ENCODE measurements at places on chromosomes 2 and 18. TPM values are rescaled to one million over a fixed set of nuclear protein-coding genes. Genes with fewer than 3 reads are reported as not detected.

GRCh38 chr18:79945118-79946042 lies 6.1 kb downstream of the SLC66A2 start:
- no peak for DNase-seq

GRCh38 chr2:27071277-27071989 lies at the start of gene OST4:
OST4 (minus strand) TSS chr2:27071654.
- peak; percentile 93 for DNase-seq

DNA sequence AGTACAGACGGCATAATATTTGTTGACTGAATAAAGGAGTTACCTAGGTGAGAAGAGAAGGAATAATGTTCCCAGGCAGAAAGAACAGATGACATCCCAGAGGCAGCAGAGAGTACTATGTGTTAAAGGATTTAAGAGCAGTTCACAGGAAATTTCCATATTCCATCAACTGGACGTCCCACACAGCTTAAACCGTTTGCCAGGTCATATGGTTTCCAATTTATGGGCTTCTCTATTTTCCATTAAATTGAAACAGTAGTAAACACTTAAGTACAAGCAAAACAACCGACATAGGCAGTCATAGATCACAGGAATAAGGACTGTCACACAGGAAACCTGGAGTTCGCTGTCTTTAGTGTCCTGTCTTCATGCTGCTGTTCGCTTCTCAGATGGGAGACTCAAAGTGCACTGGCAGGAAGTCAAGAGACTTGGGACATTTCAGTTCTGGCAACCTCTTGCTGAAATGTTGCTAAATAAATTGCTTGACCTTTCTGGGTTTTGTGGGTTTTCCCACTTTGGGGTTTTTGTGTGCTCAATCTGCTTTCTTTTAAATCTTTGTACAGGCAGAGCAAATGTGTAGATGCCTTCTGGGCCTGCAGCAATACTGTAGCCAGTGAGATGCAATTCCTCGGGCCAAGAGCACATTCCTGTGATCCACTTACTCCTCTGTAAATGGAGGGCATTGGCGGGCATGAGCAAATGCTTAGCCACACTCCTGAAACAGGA lies 5.8 kb upstream of the PIEZO2 start:
- no peak for DNase-seq

DNA sequence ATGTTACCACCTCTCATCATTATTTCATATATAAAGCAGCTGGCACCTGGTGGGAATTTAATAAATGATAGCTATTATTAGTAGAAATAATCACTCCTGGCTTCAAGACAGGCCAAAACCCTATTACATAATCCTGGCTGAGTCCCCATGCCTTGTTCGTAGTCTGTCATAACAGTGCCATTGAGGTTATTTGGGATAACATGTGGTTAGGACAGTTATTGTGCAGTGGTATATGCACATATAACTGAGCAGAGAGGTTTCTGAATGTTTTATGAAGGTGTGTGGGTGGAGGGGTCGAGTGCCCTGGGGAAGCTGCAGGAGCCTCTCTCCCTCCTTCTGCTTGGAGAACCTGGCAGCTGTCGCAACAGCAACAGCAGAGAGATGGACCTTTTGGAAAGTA lies 162.4 kb upstream of the NABP1 start:
- DNase-seq = no peak

DNA sequence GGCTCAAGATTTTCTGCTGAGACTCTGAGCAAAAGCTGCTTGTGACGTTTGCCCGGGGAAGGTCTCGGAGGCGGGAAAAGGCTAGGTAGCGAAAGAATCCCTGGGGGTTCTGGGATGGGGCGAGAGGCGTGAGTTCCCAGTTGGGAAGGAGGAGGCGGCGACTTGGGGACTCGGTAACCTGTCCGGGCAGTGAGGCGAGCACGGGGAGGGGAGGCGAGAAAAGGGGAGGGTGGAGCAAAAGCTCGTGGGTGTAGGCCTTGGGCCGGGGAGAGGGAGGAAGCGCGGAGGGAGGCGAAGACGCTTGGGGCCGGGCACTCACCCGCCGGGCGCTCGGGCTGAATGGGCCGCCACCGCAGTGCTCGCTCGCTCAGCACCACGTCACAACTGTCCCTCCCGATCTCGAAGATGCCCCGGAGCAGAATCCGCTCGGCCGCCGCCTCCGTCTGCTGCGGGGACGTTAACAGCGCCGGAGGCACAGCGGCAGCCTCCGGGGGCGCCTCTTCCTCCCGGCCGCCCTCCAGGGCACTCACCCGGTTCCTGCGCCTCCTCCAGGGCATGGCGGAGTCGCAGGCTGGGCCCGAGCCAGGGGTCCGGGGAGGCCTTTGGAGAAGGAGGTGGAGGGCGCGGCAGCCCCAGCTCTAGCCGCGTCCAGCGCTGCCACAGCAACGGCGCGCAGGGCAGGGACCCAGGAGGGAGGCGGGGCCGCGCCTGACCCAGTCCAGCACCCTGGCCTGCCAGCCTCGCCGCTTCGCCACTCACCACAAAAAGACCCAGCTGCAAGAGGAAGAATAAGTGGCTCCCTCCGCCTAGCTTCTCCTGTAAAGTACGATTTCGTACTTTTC lies at the start of gene CERKL:
Gene CERKL, minus strand, starts transcription at position 656 of the 842 bp plus-strand sequence. Its CDS starts 99 bp downstream, at position 557.
- no peak for DNase-seq

DNA sequence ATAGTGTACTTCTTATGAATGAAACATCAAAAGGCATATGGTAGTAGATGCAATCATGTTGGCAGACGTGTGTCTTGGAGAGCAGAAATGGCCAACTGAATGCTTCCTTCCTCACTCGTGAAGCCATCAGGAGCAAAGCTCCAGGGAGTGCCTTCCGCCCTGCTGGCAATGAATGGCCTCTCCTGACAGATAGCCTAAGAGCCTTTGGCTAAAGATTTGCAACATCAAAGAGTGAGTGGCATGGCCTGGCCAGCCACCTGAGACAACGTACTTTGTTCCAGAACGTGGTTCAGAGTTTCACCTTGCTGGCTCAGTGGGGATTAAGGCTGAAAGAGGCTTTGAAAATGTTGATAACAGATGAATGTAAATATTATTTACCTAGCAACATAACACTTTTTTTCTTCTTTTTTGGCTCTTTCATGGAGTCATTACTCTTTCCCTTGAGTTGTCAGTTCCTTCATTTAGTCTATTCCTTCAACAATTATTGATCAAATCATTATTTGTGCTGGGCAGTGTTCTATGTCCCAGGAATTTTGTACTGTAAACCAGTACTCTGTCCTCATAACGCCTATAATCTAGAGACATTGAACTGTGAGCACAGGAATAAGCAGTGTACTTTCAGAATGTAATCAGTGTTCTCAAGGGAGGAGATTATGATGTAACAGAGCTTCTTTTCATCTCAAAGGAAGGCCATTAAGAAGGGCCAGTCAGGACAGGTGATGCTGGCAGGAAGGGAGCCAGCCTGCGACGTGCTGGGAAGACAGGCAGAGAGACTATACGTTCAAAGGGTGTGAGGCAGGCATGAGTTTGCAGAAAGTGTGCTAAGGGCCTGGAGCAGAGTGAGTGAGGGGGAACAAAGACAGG lies 59.4 kb upstream of the SH3RF3 start:
- DNase-seq = no peak

DNA sequence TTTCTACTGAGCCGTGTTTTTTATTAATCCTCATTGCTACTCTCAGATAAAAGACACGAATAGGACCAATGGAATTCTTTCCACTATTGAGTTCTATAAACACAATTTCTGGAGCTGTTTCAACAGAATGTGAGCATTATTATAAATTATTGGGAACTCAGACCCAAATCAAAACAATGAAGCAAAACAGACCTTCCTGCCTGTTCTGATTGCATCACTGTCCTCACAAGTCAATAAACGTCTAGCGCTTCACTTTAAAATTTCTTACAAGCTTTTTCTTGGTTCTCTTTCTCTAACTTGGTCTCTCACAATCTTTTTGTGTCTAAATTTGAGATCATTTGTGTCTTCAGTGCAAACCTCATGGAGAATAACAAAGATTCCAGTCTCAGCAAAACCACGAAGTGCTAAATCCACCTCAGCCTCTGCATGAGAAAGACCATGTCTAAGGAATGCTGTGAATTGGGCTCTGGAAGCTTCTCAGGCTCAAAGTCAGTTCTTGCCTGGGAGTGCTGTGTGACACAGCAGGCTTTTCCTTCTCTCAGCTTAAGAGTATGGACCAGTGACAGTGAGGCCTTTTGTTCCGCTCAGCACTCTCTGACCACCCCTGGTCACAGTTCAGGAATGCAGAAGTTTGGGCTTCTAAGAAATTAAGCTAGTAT lies 22.8 kb downstream of the ARHGAP28 start:
- DNase-seq = no peak

- peak; percentile 62 for DNase-seq
Measured at GRCh38 chr2:11571170-11571569, 37.3 kb downstream of the GREB1 start.

- no peak for DNase-seq
Measured at GRCh38 chr2:127637725-127638252, 8.2 kb upstream of the GPR17 start.

- no peak for DNase-seq
Measured at GRCh38 chr18:10120622-10121021, 206.8 kb downstream of the VAPA start.

DNA sequence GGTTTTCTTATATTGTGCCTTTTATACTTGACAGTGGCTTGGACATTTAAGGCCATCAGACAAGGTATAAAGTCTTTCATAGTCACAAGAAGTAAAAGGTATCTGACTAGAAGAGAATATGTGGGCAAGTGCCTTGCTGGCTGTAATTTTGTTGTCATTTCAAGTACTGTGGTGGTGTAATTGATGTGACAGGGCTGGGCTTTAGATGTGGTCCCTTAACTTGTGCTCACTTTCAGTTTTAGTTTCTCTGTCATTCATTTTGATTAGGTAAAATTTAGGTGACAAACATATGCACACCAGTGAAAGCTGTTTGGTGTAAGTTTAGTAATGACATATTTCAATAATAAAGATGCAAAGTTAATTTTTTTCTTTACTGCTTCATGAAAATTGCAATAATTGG lies 31.2 kb upstream of the TBR1 start:
- no peak for DNase-seq

- no peak for DNase-seq
Measured at GRCh38 chr2:195461010-195461409, 196.0 kb upstream of the SLC39A10 start.

- DNase-seq = no peak
Measured at GRCh38 chr2:231133365-231134099, 8.7 kb upstream of the HTR2B start.

GRCh38 chr2:199602271-199602895 lies 144.6 kb upstream of the SATB2 start:
- no peak for DNase-seq

DNA sequence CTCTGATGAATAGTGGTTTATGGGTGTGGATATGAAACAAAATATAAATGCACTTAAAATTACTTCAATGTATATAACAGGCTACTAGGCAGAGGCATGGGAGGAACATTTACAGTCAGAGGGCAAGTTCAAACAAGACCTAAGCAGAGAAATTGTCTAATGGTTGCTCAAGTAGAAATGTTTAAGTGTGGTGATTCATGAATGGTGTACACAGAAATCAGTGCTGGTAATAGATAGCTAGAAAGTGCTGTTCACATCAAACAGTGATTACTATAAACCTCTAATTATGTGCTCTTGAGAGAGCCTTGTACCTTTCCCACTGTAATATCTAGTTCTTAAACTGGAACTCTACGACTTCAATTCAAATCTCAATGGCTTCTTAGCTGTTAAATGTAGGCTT lies 485.1 kb downstream of the NRXN1 start:
- DNase-seq = no peak

DNA sequence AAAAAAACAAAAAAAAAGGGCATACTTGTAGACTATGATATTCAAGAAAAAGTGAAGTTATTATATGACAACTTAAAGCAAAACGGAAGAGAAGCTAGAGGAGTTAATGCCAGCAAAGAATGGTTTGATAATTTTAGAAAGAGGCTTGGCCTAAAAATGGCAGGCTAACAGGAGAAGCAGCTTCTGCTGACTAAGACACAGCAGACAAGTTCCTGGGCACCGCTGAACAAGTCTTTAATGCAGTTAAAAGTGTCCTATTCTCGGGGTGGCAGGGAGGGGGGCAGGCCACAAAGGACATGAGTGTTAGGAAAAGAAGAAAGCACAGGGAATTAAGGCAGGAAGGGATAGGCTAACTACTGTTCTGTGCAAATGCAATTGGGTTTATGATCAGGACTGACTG lies 50.3 kb upstream of the GAREM2 start:
- no peak for DNase-seq

DNA sequence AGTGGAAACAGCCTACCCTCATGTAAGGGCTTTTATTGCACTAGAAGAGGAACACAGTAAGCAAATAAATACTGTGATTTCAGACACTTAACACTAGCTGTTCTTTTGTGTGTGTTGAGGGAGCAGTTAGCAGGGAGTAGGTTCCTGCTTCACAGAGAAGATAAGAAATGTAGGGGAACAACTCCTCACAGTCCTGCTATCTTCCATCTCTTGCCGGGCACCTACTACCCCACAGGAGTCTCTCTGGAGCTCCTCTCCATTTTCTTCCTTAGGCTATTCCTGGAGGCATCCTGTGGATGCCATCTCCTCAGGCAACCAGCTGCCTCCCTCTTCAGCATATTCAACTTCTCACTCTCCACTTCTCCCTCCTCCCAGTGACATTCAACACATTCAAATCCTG lies 145.0 kb downstream of the SRBD1 start:
- no peak for DNase-seq

GRCh38 chr2:9189901-9190300 lies 16.7 kb upstream of the ASAP2 start:
- DNase-seq = no peak

GRCh38 chr2:42153944-42154581 lies 15.1 kb upstream of the EML4 start:
- no peak for DNase-seq

GRCh38 chr2:64605991-64606478 lies 47.7 kb downstream of the SERTAD2 start:
- no peak for DNase-seq

DNA sequence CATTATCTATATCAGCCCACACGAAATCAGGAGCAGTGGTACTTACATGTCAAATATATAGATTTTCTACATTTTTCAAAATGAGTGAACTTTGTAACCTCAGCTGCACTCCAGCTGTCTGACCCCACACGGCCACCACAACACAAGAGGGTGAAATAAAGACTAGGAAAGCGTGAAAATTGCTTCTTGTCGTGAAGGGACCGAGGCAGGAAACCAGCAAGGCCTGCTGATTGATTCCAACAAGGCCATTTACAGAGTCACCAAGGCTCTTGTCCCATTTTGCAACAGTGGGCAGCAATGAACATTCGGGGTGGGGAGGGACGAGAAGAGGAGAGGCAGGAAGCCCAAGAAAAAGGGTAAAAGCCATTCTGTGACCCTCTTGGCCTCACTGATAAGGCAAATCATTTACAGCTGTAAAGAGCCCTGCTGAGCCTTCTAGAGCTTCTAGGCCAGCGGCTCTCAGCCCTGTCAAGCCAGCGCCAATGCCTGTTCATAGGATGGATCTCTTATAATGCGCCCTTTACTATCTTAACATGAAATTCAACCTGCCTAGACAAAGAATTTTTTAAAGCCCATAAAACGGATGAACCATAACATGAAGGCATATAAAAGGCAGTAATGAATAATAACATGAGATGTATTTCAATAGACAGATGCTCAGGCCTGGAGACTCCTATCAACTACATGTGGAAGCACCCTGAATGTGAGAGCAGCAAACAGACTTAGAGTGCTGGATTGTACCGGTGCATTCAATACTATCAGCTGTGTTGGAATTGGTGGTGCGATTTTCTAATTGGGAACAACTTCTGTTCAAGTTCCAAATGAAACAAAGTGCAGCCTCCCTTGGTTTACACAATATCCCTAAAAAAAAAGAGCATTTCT lies 269.0 kb downstream of the CDCA7 start:
- no peak for DNase-seq

The ACMSD gene
- not detected for polyA plus RNA-seq

The C2orf80 gene
- not detected for polyA plus RNA-seq

The IL36RN gene
- not detected for polyA plus RNA-seq

The SKOR2 gene
- not detected for polyA plus RNA-seq

The PHLPP1 gene
- polyA plus RNA-seq = 12.0 TPM

The RGPD3 gene
- 0.15 TPM for polyA plus RNA-seq

The CNGA3 gene
- polyA plus RNA-seq = 0.10 TPM

Data from ovary (tissue), 10 donors.